ENCODE measurements at places on chromosomes 5 and 9.

DNA sequence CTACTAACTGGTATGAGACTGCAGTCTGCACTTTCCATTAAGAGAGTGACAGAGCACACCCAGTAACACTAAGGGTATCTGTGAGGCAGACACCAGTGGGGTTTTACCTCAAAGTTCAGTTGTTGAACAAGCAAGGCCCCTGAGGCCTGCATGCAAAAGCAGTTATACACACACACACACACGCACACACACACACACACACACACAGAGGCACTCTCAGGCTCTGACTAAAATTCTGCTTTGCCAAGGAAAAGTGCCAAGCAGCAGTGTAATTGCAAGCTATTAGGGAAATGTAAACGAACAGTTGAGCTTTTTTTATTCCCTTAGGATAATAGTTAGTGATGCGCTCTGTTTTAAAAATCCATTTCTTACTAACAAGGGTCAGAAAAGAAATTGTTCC lies 377.1 kb downstream of the SPOCK1 start:
- DNase-seq: no peak

DNA sequence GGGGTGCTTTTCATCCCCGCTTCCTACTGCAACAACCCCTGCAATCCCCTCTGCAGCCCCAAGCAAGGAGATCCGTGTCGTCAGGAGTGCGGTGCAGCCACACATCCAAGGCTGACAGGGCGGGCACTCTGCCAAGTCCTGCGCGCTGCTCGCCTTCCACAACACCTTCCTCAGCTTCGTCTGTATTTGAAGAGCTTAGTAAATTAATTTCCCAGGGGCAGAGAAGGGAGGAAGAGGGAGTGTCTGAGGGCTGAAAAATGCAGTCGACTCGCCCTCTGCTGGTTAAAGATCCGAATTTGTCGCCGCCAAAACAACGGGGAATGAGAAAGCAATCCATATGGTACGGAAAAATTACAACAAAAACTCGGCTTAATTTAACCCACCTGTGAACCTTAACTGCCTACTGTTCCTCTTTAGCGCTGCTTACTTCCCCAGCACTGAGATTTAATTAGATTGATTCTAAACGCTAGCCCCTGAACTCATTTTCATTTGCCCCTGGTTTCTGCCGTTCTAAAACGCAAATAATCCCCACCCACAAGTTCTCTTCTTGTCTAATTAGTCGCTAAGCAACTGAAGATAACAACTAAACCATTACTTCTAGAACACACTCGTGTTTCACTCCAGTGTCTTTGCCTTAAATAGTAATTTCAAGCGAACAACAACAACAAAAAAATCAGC lies 10.9 kb upstream of the PCDHB1 start:
- no peak for DNase-seq

- no peak for DNase-seq
Measured at GRCh38 chr9:33331377-33331891, 41.1 kb downstream of the NFX1 start.

- DNase-seq: no peak
Measured at GRCh38 chr9:72257814-72258213, 107.2 kb downstream of the ZFAND5 start.

DNA sequence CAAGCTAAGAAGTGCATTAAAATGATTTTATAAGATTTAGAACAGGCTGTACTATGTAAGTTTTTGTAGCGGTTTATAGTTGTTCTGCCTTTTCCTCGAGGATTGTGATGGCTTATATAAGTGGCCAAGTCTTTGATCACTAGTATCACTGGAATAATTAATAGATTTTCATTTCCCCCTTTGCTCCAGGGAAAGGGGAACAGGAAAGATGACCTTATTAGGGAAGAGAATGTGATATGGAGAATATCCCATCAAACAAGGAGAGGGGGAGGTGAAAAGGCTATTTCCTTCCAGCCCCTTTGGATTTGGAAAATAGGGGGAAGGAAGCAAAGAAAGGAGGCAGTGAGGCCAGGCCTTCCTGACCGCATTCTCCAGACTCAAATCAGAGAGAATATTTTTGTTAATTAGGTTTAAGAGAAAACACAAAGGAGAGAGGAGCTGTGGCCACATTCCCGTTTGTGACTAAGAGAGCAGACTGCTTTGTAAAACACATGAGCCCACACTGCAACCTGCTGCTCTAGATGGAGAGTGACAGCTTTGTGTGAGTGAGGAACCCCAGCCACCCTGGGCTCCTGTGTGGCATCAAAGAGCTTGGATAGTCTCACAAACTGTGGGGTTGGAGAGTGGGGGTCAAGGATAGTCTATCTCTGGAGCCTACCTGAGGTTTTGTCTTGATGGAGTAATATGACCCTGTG lies 359.5 kb downstream of the DTWD2 start:
- no peak for DNase-seq

GRCh38 chr5:80231243-80231642 lies 24.6 kb downstream of the SERINC5 start:
- DNase-seq: no peak

GRCh38 chr9:35844628-35845270 lies 15.7 kb downstream of the TMEM8B start:
- peak; percentile 16 for DNase-seq

DNA sequence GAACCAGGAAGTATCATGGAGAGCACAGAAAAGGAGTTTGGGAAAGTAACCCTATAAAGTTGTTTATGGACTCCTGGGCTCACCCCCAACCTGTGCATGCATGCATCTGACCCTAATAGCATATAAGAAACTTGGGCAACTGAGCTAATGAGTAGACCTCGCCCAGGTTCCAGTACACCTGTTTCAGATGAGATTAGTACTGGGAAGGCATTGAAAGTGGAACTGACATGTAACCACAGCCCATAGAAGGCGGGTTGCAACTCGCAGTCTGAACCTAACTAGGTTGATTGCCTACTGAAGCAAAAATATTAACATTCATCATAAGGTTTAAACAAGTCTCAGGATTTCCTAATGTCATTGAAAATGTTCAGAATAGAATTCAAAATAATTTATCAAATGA lies 87.0 kb downstream of the WNK2 start:
- DNase-seq: no peak

DNA sequence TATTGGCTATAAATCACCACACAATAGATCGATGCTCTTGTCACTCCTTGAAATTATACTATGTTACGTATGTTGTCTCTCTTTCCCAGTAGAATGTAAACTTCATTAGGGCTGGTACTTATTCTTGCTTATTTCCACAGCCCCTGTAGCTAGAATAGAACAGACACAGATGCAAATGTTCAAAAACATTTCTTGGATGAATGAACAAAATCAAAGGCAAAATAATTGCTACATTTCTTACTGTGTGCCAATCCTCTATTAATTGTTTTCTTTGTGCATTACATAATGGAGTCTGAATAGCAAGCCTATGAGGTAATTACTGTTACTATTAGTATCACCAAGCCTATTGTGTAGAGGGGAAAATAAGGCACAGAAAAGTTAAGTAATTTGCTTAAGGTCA lies 725 bp upstream of the OR13C2 start:
- no peak for DNase-seq

- DNase-seq: no peak
Measured at GRCh38 chr5:76450054-76450453, 47.0 kb downstream of the IQGAP2 start.

DNA sequence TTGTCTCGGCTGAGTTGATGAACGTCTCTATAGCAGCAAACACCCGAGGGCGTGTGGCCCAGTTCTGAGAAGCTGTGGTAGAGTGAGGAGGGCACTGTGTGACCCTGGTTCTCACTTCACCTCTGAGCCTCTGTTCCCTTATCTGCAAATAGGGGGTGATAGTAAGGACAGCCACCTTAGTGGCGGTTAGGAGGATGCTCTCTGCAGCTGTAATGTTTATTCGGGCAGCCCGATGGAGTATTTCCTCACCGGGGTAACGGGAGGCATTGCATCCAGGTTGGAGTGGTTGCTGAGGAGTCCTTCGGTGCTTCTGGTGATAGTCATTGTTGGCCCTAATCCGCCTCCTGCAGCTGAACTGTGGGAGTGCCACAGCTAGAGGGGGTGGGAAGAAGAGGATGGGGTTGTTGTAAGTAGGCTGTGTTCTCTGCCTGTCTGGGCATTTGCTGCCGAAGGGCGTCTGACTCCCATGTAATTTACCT lies 13.9 kb downstream of the PRRC2B start:
- peak; percentile 38 for DNase-seq

DNA sequence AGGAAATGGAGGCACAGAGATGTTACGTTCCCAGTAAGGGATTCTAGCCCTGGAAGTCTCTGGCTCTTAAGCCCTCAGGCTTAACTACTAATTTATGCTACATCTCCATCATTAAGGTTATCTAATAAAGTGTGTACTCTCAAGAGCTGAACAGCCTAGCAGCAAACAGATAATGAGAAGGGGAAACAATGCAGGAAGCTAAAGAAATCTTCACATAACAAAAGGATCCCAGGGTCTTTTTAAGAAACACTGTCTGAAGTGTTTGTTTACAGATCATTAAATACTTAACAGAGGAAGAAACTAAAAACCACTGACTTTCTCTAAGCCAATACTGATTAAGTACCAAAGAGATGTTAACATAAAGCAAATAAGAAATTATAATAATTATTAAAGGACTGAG lies 129.0 kb downstream of the PAPPA start:
- DNase-seq: no peak

Data from activated CD4-positive, alpha-beta T cell treated with anti-CD3 and anti-CD28 coated beads for 4 hours (primary cell).